ENCODE measurements at places on chromosomes 2 and 18. TPM values are rescaled to one million over a fixed set of nuclear protein-coding genes. Genes with fewer than 3 reads are reported as not detected.

DNA sequence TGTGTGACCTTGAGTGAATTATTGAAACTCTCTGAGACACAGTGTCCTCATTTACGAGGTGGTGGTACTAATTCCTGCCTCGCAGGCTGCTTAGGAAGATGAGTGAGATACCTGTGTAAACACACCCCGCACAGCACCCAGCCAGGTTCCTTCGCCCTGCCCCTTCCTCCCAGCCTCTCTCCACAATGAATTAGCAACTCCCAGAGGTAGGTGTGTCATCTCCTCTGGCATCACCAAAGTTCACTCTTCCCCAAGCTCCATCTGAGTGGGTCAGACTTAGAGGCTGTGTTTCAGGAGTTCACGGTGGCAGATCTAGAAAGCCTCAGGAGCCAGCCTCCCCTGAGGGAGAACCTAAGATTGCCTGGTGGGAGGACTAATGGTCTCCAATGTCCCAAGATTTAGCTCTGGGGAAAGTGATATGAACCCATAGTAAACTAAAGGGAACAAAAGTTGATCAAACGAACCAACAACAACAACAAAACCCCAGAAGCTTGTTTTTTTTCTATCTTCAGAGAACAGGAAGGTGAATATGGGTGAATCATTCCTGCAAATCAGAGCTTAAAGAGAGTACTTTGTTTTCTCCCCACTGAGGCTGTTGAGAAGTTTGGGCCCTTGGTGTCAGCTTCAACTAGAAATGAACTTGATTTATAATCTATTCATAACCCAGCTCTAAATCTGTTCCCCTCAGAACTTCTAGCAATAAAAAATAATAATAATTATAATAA, 44.4 kb upstream of the NRP2 start:
- no peak for DNase-seq

DNA sequence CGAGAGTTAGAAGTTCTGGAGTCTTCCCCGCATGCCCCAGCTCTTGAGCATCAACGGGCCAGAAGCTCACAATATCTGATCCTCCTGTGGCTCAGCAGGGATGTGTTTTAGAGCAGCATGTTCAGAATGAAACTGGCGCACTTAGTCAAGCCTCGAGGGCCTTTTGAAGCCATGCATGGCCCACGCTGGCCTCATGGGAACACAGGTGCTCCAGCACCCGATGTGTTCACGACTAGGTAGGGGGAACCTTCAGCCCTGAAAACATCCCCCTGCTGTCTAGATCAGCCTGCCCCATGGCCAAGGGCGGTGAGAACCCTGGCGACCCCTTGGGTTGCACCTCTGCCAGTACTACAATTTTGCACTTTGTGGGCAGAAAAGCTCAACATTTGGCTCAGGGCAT, 32.8 kb downstream of the MSH6 start:
- DNase-seq = no peak

Gene ANKRD23
- total RNA-seq = 2.2 TPM

Gene CLEC4F
- total RNA-seq = 0.18 TPM

- DNase-seq = no peak
These were observed 44.2 kb upstream of the TAF1B start for GRCh38 chr2:9799011-9799596.

DNA sequence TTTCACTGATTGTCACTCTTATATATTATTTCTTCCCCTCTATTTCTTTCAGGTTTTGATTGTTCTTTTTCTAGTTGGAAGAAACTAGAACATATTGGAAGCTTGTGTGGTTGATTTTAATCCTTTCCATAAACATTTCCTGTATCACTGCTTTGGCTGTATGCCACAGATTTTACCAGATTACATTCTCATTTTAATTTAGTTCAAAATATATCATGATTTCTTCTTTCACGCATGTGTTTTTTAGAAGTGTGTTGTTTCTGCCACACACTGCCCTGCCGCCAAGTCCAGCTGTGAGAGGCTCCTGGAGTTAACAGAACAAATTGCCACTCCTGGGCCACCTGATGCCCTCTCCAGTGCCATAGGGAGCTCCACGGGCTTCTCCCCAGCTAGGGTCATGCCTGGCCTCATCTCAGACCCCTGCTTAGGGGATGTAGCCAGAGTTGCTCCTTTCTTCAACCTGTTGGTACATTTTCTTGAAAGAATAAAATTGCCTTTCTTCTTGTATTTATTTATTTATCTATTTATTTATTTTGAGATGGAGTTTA, 206.2 kb upstream of the COPS8 start:
- no peak for DNase-seq
